Keratinocyte (primary cell): ENCODE measurements at places on chromosomes 5 and 9.

DNA sequence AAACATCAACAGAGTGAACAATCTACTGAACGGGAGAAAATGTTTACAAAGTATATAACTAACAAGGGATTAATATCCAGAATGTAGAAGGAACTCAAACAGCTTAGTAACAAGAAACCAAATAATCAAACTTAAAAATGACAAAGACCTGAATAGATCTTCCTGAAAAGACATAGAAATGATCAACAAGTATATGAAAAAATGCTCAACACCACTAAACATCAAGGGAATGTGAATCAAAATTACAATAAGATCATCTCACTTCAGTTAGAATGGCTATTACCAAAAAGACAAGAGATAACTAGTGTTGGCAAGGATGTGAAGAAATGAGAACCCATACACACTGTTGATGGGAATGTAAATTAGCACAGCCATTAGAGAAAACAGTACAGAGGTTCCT is 218.8 kb downstream of the MCTP1 start:
- DNase-seq = no peak

DNA sequence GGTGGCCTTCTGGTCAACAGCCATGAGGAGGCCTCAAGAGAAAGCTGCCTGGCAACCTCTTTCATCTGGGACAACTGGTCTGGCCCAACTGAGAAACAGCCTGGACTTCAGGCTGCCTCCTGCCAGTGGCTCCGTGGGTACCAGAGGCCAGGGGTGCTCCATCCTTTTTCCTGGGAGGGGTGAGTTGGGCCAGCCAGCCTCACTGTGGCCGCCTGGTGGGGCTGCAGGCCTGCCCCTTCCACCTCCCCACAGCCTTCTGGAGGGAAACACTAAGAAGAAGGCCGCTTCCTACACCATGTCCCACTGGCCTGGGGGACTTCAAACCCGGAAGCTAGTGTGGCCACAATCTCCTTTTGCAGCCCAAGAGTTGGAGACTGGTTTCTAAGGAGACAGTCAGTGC is 13.8 kb upstream of the NKD2 start:
- no peak for DNase-seq

DNA sequence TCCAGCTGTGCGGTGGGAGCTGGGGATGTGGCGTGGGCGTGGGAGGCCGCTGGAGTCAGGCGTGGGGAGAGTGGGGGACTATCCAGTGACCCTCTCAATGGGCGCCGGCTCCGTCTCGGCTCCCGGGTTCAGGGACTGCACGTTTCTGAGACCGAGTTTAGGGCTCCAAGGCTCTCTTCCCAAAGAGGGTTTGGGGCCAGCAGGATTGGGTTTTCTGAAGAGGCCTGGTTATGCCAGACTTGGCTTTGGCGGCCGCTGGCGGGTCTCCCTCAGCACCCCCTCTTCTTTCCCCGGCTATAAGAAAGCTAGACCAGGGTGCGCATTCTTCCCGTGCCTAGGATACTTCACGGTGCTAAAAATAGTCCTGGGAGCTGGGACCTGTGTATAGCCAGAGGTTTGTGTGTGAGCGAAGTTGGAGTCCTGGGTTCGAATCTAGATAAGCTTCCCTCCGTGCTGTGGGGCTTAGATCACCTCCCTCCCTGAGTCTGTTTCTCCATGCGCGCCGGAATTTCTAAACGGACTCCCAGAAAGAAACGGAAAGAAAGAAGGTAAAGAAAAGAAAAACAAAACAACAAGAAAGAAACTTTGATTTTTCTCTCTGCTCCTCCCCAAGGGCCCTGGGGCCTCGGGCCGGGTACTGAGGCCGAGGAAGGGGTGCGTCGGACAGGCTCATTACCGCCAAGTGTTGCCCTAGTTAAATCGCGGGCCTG is 5.0 kb downstream of the HAND1 start:
- DNase-seq = no peak

- DNase-seq = no peak
Measured at GRCh38 chr5:943918-944620, 51.4 kb downstream of the TRIP13 start.

GRCh38 chr9:6584881-6585597 is 60.5 kb downstream of the GLDC start:
- DNase-seq = no peak

DNA sequence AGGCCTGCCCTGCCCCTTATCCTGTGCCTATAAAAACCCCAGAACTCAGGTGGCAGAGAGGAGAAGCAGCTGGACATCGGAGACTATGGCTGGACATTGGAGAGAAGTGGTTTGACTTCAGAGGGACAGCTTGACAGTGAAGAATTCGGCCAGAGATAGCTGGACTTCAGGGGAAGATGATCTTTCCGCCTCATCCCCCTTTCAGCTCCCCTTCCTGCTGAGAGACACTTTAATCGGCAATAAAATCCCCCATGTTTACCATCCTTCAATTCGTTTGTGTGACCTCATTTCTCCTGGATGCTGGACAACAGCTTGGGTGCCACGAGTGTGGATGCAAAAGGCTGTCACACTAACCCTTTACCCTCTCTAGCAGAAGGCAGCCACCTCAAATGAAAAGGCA is 134.1 kb upstream of the TUT7 start:
- DNase-seq = no peak
